ENCODE measurements at places on chromosomes 2 and 18. TPM values are rescaled to one million over a fixed set of nuclear protein-coding genes. Genes with fewer than 3 reads are reported as not detected.

Gene RAB17
- 12.3 TPM for total RNA-seq

Gene SERPINB2
- not detected for total RNA-seq

GRCh38 chr2:203596183-203596582 is 61.1 kb upstream of the RAPH1 start:
- H3K27me3 ChIP-seq, result no peaks in the 10 kb centered on the region
- no peak for DNase-seq
- H3K36me3 ChIP-seq, result no peaks in the 10 kb centered on the region
- H3K27ac ChIP-seq, result no peak overlapping the region
- peaks cover 3% of the 10 kb centered on the region for H3K4me1 ChIP-seq

DNA sequence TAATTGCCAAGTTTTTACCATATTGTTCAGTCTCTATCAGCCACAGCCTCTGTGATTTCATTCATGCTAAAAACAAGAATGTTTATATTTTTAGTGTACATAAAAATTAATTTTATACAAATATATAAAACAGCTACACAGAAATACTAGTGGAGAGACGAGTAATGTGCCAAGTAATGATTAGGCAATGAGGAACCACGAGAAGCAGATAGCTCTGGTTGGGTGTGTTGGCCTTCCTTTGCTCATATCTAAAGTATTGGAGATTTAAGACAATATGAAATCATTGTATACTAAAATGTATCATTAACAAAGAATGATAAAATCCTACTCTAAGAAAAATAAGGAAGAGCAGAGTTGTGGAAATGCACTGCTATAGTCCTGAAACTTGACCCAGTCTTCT is 326.7 kb downstream of the AGAP1 start:
- DNase-seq, result no peak
- no peaks in the 10 kb centered on the region for H3K4me1 ChIP-seq
- no peaks in the 10 kb centered on the region for H3K27me3 ChIP-seq
- H3K36me3 ChIP-seq, result no peaks in the 10 kb centered on the region

DNA sequence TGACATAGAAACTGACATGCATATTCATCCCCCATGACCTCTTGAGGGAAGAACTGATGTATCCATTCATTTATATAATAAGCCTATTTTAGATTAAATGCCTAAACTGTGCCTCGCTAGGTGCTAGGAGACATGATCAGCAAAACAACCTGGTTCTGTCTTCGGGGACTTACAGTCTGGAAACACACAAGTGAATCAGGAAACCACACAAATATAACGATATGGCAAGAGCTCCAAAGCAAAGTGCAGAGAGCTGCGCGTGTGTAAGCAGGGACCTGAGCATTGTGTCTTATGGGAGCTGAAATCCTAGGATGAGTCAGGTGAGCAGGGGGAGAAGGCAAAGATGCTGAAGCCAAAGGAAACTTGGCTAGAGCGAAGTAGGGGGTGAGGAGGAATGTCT is 120.6 kb downstream of the NRP2 start:
- H3K27me3 ChIP-seq, result no peaks in the 10 kb centered on the region
- DNase-seq, result no peak
